Myocyte (in vitro differentiated cells): ENCODE measurements at places on chromosomes 2 and 18. TPM values are rescaled to one million over a fixed set of nuclear protein-coding genes. Genes with fewer than 3 reads are reported as not detected.

DNA sequence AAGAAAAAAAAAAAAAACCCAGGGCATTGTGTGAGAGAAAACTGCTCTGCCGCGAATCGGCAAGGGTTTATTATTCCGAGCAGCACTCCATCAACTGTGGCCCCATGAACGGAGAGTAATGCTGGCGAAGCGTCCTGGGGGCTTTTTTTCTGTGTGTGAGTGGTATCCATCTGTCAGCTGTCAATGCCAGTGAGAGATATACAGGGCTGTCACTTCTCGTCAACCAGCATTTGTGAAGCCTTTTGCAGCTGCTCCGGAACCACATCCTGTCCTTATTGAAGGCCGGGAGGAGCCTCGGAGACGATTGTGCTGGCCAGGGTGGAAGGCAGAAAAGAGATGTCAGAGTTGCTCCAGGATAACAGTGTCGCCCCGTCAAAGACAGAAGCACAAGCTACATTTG, 356.9 kb upstream of the SMIM21 start:
- peak; percentile 94 for DNase-seq

Gene FNDC4
- total RNA-seq: 6.1 and 6.2 TPM in 2 replicates

Gene HRH4
- 0.13 and 0.21 TPM in 2 replicates for total RNA-seq

DNA sequence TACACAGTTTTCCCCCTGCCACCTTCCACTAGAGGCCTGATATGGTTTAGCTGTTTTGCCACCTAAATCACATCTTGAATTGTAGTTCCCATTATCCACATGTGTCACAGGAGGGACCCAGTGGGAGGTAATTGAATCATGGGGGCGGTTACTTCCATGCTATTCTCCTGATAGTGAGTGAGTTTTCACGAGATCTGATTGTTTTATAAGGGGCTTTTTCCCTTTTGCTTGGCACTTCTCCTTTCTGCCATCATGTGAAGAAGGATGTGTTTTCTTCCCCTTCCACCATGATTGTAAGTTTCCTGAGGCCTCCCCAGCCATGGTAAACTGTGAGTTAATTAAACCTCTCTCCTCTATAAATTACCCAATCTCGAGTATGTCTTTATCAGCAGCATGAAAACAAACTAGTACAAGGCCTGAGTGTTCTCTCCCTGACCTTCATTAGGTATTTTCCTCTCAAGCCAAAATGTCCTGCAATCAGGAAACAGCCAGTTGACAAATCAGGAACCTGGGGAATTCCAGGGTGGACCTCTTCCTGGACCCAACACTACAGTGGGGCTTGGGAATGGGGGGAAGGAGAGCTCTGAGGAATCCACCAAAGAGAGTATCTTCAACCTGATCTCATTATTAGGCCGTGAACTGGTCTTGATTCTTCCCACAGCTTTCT, 129.9 kb downstream of the TXNL1 start:
- no peak for DNase-seq

Gene PLGLB1
- 1.4 and 2.5 TPM in 2 replicates for total RNA-seq

GRCh38 chr18:45249246-45249661, 366.0 kb upstream of the SLC14A2 start:
- DNase-seq: no peak

Gene CRYBA2
- not detected in 2 replicates for total RNA-seq

GRCh38 chr2:21770787-21771186, 647.0 kb downstream of the TDRD15 start:
- no peak for DNase-seq

GRCh38 chr2:33929467-33929866, 330.4 kb upstream of the FAM98A start:
- no peak for DNase-seq

GRCh38 chr2:95578539-95578938, 13.3 kb upstream of the TRIM43 start:
- peak; percentile 15 for DNase-seq

DNA sequence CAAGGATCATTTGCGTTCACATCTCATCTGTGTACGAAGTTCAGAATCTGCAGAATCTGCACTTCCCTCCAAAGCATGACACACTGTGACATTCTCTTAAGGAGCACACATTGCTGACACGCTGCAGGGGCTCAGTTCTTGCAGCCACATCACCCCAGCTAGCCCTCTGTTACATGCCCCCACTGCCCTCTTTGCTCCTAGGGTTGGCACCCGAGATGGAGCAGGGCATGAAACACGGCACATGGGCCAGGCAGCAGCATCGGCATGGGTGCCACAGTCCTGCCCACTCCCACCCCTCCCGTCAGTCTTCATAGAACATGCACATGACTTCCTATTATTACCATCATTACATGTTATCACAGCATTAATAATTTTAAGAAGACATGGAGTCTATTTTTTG, 76.4 kb downstream of the COL6A3 start:
- no peak for DNase-seq

GRCh38 chr2:140270224-140270623, 1490.0 kb upstream of the NXPH2 start:
- no peak for DNase-seq

- peak; percentile 60 for DNase-seq
Observed at GRCh38 chr2:197786010-197786877, 1.1 kb upstream of the BOLL start.

GRCh38 chr2:181203916-181204315, 223.5 kb downstream of the UBE2E3 start:
- peak; percentile 51 for DNase-seq

Gene GDF7
- total RNA-seq: not detected in 2 replicates

Gene PTPRN
- 0.24 and 0.68 TPM in 2 replicates for total RNA-seq

- peak; percentile 9 for DNase-seq
Observed at GRCh38 chr18:39751161-39751560, 2185.6 kb upstream of the CELF4 start.

GRCh38 chr2:43537137-43537536, 58.7 kb downstream of the THADA start:
- DNase-seq: no peak

Gene RASGRP3
- total RNA-seq: 5.2 and 7.8 TPM in 2 replicates

Gene MOB4
- 39.9 and 46.5 TPM in 2 replicates for total RNA-seq

- DNase-seq: no peak
Observed at GRCh38 chr2:125576558-125576957, 1079.4 kb upstream of the GYPC start.

Gene CFAP65
- 0.05 TPM in 1 of 2 replicates, not detected in the other for total RNA-seq

Gene DLGAP1
- 0.75 and 1.4 TPM in 2 replicates for total RNA-seq

GRCh38 chr2:85422072-85422457, 3.6 kb downstream of the SH2D6 start:
- no peak for DNase-seq

DNA sequence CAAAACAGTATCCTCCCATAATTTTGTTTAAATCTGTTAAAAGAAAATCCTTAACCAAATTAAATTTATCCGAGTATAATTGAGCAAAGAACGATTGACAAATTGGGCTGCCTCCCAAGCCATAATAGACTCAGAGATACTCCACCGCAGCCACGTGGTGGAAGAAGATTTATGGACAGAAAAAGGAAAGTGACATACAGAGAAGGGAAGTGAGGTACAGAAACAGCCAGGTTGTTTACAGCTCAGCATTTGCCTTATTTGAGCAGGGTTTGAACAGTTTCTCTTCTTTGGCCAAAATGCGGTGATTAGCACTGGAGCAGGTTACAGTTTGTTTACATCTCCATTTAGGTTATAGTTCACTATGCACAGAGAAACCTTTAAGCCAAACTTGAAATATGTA, 60.8 kb downstream of the KYNU start:
- no peak for DNase-seq

DNA sequence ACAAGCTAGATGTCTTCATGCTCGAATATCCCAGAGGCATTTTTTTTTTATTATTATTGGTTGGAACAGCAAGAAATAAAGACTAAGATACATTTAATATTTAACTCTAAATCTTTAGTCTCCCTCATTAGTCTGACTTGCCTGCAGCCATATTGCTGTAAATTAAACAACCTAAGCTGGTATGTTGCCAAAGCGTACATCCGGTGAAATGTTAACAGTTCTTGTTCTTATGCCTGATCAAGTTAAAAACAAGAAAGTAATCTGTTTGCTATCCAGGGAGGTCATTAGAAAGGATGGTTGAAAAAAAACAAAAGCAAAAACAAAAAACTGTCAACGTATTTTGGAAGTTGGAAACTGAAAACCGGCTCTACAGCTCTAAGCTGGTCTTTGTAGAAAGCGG, 125.9 kb upstream of the NABP1 start:
- DNase-seq: no peak

- no peak for DNase-seq
Observed at GRCh38 chr2:214180071-214180470, 230.8 kb upstream of the VWC2L start.

DNA sequence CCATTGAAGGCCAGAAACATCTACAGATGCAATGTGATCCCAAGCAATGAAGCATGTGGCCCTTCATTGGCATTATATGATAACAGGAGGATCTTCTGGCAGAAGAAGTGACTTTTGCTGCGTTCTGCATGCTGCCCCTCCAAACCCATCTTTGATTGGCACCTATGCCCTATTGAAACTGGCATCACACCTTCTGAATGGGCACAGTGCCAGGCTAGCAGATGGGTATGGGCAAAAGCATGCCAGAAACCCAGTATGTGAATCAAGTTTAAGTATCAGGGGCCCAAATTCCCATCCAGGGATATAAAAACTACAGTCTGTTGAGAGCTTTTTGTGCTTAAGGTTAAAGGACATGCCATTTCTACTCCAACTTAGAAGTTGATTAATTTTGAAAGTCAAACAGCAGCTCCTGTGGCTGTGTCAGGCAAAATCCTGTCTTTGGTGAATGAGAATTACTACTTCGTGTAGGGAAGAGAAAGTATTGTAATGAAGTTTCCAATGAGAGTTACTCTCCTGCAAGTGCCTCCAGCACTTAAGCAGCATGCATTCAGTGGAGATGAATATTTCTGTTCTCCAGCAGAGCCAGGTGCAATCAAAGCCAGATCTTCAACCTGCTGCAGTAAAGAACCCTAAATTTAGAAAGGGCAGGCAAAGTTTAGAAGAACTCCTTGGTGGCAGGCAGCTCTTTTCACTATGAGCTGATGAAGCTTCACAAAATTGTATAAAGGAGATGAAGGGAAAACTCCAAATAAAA, 8.6 kb downstream of the VRK2 start:
- no peak for DNase-seq

- DNase-seq: no peak
Observed at GRCh38 chr18:37346048-37346447, 219.6 kb downstream of the CELF4 start.

GRCh38 chr2:108115868-108116267, 123.9 kb upstream of the SULT1C3 start:
- no peak for DNase-seq

DNA sequence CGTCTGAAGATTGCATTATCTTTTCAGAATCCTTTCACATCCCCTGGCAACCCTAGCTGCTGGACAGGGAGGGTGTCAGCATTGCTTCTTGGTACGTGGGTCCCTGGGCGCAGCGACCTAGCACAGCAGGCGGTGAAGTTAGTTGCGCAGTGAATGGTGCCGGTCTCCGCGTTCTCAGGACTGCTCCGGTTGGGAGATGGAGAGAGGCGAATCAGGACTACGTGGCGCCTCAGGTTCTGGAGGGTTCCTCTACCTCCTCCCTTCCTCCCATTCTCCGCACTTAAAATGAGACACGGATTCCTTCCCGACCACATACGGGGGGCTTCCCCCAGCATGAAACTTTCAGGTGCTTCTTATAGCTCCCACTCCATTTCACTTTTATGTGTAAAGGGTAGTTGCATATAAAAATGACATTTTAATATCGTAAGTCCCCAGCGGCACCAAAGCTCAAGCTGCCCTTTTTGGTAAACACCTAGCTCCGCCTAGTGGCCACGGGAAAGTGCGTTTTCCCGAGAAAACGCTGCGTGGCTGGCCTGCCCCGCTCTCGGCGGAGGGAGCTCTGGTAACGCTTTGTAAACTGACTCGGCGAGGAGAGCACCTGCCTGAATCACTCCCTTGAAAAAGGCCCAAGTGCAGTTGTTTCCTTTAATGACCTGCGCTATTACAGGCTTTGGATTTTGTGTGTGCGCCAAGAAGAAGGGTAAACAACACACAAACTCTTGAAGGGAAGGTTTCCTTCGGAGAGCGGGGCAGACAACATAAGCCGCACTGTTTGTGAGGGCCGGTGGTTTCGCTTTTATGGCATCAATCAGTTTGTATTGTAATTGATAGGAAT, 32.9 kb upstream of the INHBB start:
- peak; percentile 87 for DNase-seq

DNA sequence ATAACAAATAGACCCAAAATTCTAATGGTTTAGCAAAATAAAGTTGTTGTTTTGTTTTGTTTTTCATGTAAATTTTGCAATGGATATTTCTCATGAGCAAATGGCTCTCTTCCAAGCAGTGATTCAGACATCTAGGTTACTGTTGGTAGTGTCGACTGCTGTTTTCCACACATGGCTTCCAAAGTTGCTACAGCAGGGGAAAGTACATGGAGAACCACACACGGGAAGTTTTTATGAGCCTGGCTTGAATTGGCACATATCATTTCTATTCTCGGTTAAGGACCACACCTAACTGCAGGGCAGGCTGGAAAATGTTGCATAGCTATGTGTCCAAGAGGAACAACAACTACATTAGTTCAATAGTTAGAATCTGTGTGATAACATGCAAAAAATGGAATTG, 262.1 kb downstream of the GALNT13 start:
- DNase-seq: peak; percentile 63
